AG09319 (cell line): ENCODE measurements at places on chromosomes 5 and 9.

GRCh38 chr9:89619424-89620138 lies 14.8 kb downstream of the GADD45G start:
- no peak for DNase-seq

DNA sequence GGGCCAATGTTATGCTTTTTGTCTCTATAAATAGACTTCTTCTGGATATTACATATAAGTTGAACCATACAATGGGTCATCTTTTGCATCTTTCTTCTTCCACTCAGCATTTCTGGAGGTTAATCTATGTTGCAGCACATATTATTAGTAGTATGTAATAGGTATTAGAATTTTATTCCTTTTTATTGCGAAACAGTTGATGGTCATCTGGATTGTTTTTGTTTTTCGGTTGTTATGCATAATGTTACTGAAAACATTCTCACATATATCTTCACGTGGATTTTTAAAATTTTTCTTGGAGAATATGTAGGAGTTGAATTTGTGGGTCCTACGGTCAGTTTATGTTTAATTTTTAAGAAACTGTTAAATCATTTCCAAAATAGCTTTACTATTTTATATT lies 466.8 kb downstream of the SLCO4C1 start:
- DNase-seq, result no peak

DNA sequence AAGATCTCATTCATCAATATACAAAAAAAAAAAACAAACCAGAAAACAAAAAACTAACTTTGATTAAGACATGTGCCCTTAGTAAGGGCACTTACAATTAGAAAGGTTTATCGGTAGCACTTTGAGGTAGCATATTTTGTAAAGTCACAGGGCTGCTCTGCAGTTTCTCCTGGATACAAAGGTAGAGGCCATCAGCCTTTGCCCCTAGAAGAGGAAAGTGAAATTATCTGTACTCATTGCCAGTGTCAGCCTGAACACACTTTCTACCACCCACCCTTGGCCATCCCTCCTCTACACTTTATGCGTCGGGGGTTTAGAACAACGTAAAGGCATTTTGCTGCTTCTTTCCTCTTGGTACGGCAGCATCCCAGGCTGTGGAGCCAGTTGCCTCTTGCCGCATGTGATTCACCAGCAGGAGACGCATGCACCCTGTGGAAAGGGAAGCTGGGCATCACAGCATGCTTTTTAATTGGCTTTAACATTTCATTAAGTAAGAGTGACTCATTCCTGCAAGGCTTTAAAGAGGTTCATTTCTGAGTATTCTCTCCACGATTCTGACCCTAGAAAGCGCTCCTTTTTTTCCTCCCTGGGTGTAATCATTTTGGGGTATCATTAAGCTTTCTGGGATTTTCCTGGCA lies 84.6 kb downstream of the CEMIP2 start:
- no peak for DNase-seq

DNA sequence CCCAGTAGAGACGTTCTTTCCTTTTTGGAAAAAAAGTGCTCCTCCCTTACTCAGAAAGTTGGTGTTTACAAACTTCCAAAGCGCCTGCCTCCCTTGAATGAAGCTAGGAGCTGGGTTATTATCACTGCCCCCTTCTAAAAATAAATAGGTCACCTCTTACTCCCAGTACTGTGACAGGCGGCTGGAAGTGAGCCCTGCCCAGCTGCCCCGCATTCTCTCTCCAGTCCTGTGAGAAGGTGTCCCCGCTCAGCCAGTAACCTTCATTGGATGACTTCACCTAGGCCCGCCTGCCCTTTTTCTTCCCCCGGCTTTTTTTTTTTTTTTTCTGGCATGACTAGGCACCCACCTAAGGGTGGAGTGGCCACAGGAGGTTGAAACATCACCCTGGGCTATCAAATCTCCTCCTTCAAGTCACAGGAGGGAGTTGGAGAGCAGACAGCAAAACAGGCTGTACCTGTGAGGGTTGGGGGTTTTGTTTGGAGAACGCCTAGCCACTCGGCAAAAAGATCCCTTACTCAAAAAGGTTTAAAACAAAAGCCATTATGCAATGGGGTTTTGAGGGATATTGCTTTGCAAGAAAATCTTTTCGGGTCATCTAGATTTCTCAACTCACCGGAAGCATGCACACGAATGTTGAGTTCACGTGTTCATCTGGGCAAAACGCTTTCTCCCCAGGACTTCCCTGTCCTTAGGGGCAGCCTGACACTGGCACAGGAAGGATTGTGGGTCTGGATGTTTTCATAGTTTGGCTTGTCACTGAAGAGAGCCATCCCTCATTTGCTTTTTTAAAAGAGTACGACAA lies 43.3 kb upstream of the ZNF622 start:
- DNase-seq, result no peak

DNA sequence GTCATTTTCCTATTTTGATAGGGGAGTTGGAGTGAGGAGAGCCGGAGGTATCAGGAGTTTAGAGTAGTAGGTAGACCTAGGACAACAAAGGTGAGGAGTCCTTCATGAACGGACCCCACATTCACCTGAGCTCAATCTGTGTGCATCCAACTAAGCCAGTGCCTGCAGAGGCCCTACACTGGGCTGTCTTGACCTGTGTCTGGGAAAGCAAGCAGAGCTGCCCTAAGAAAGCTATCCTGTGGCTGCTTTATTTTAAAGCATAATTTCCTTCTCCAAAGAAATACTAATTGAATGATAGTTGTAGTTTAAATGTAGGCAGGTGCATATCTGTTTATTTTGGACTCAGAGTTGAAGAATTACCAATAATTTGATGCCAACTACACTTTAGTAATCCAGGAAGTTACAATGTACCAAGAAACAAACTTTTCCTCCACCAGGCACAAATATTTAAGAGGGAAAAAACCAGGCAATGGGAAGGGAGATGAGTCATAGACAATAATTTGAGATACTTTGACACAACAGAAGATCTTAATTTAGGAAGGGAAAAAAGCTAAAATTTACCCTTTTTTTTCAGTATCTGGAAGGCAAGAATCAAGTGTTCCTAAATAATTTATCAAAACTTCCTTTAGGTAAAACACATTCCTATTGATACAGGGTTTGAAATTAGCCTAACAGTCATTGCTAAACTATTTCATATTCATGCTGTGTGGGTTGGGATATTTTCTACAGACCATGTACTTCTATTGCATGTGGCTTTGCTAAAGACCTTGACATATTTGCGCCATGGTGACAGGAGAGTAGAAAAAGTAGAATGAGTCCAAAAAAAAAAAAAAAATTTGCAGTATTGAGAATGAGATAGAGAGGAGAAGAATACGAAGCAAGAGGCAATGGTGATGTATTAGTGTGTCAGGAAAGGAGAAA lies 376.6 kb upstream of the TUSC1 start:
- no peak for DNase-seq

GRCh38 chr5:96930589-96930988 lies 5.3 kb upstream of the LNPEP start:
- DNase-seq, result no peak

DNA sequence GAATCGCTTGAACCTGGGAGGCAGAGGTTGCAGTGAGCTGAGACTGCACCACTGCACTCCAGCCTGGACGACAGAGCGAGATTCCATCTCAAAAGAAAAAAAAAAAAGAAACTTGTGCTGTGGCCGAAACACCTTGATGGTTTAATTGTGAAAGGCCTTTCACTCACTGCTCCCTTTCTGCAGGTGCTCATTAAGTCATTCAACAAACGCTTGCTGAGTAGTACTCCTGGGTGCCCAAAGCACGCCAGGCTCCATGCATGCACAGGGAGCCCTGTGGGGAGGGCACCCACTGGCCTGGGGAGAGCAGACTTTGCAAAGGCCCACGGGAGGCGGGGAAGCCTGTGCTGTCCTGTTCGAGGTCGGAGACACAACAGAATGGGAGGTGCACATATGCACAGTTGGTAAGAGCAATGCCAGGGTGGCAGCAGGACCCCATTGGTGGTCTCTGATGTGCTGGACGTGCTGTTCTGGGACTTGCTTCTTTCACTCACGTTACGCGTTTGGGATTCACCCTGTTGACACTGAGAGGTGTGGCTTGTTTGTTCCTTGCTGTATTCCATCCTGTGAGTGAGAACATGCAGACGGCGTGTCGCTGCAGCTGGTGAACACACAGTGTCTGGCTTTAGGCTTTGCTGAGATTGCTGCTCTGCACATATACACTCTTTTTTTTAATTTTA lies 3.0 kb upstream of the ENTPD2 start:
- no peak for DNase-seq

- no peak for DNase-seq
Observed at GRCh38 chr5:158874343-158874742, 225.4 kb downstream of the EBF1 start.

DNA sequence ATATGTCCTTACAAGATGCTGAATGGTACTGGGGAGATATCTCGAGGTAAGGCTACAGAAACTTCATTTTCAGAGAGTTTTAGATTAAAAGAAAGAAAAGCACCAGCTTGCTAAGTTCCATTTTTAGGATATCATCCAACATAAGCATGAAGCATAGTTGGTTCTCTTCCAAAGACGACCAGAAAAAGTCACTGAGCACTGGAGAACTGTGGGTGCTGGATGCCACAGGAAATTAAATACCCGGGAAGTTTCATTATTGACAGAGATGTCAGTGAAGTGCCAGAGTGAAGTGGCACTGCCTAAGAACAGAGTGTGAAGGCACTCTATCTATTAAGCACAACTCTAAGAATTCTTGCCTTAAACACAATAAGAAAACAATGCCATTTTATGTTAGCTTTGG lies 76.8 kb downstream of the PIK3R1 start:
- DNase-seq, result no peak

GRCh38 chr5:6188344-6188743 lies 190.0 kb downstream of the MED10 start:
- no peak for DNase-seq

DNA sequence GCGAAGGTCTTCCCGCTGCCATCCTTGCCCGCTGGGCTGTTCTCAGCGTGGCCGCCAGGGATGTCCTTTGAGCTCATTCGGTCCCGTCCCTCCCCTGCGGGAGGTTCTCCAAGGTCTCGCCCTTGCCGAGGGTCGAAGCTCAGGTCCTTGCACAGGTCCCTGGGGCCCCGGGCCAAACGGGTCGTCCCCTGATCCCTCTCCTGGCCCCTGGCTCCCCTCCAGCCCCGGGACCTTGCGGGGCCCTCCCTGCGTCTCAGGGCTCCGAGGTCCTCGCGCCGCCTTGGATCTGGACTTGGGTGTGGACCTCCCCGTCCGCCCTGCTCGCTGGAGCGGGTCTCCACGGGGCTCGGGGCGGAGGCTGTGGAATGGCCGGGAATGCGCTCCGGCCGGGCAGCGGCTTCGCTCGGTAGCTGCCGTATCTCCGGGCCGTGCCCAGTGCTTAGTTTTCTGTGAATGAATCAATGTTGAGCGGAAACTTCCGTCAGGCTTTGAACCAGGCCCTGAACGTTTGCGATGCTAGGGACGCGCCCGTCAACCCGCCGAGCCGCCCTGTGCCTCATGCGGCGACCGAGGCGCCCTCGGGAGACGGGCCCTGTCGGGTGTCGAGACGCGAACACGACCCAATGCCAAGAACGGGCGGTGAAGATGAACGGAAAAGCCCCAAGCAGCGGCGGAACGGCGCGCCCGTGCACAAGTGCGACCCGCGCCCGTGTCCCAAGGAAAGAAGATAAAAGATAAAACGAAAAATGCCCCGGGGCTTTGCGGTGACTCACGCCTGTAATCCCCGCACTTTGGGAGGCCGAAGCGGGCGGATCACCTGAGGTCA lies 780 bp downstream of the RNU6ATAC start:
- DNase-seq, result no peak

DNA sequence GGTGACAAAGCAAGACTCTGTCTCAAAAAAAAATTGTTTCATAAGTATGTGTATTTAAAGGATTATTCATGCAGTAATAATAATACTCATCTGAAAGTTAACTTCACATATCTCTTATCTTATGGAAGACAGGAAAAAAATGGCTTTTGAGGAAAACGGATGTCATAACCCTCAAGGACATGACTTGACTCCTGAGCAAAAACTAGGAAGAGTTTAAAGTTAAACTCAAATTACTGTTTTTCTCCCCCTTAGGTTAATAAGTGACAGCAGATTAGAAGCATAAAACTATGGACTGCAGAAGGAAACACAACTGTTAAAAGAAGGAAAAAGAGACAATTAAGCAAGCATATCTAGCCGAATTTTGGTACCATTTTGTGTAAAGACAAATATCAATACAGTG lies 16.5 kb downstream of the DHX29 start:
- DNase-seq, result no peak

GRCh38 chr5:55030676-55031369 lies 6.8 kb downstream of the GZMK start:
- no peak for DNase-seq

GRCh38 chr5:103291606-103292005 lies 33.0 kb downstream of the MACIR start:
- DNase-seq, result no peak

GRCh38 chr9:37151812-37152211 lies 31.4 kb downstream of the ZCCHC7 start:
- DNase-seq, result no peak

- no peak for DNase-seq
Observed at GRCh38 chr9:95360866-95361265, 43.4 kb upstream of the FANCC start.

GRCh38 chr5:82336959-82337351 lies 58.8 kb upstream of the RPS23 start:
- DNase-seq, result no peak

- DNase-seq, result no peak
Observed at GRCh38 chr5:65919773-65920172, 6.6 kb upstream of the ERBIN start.
